ENCODE measurements at places on chromosomes 1 and 21.

- H3K27me3 ChIP-seq = no peaks in the 10 kb centered on the region
- no peak for DNase-seq
- peaks cover 30% of the 10 kb centered on the region for H3K4me1 ChIP-seq
- H3K4me3 ChIP-seq = no peak overlapping the region
- H3K36me3 ChIP-seq = peaks cover 6% of the 10 kb centered on the region
- H3K27ac ChIP-seq = no peak overlapping the region
These were observed 723.5 kb upstream of the ADAMTS5 start for GRCh38 chr21:27690426-27690825.

DNA sequence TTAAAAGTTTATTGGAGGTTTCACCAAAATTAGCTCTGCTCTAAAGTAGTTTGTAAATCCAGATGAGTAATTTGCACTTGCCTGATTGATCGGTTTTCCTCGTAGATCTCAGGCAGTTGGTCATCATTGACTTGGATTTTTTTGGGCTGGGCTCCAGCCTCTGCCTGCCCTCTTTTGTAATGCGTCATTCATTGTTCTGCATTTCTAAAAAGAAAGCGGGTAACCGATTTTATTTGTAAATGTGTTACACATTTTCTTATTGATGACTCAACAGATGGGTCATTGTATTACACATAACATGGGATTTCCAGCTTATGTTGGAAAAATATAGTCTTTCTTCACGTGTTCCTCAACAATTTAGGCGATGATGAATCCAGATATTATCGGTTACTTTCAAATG, 5.5 kb downstream of the ETS2 start:
- DNase-seq = no peak
- H3K27ac ChIP-seq = no peak overlapping the region
- H3K36me3 ChIP-seq = peaks cover 28% of the 10 kb centered on the region
- peaks cover 26% of the 10 kb centered on the region for H3K4me1 ChIP-seq
- no peaks in the 10 kb centered on the region for H3K27me3 ChIP-seq
- no peak overlapping the region for H3K4me3 ChIP-seq

DNA sequence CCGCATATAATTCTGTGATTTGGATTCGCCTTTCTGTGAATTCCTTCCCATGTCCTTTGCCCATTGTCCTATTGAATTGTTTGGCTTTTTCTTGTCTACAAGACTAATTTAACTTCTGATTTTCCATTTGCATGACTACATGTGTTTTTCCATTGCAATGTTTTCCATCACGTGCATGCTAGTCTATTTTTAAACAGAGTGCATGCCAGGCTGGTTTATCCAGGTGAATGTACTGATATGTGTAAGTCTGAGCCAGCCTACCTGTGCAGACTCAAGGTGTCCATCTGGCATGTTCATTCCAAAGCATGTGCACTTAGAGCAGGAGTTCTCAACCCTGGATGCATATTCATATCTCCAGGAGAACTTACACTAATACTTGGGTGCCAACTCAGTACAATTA, 59.7 kb downstream of the INAVA start:
- no peak overlapping the region for H3K27ac ChIP-seq
- no peaks in the 10 kb centered on the region for H3K4me1 ChIP-seq
- DNase-seq = no peak

- peak overlapping the region; percentile 41 for H3K27ac ChIP-seq
- DNase-seq = no peak
- peaks cover 10% of the 10 kb centered on the region for H3K4me1 ChIP-seq
- H3K4me3 ChIP-seq = no peak overlapping the region
These were observed 76.5 kb downstream of the TENT5C start for GRCh38 chr1:117682372-117682771.

DNA sequence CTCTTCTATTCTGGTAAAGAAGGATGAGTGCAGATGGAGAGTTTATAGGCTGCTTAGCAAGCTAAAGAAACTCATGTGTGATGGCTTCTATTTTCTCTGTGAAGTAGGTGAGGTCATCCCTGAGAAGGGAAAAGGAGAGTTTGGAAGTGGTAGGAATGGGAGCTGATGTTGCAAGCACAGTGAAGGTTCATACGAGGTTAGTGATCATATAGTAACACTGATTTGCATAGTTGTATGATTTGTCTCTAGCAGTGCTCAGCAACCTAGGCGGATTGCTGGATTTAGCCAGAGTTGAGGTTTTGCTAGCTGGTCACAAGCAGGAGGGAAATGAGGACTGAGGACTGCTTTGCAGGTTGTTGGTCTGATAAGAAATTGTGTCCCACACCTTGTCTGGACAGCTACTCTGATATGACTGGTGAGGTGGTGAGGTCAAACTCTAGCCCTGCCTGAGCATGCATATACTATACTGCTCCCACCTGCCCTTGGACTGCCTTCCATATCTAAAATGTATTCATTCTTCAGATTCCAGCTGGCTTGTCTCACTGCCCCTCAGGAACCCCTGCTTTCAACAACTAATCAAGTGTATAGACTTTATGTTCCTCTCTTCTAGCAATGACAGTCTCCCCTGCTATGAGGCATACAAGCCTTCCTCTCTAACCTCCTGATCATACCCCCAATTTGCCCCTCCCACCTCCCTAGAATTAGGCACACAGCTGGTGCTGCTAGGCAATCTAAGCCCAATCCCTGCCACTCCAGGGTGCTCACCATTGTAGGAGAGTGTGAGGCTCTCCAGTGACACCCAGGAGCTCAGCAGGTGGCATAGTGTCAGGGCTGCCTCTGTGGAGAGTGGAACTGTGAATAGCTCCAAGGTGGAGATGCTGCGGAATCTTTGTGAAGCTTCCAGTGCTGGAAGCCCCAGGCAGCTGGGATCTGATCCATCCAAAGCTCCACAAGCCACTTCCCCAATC, 18.5 kb downstream of the LRRC41 start:
- peak overlapping the region; percentile 56 for H3K27ac ChIP-seq
- peaks cover 15% of the 10 kb centered on the region for H3K4me1 ChIP-seq
- no peak overlapping the region for H3K4me3 ChIP-seq
- no peak for DNase-seq
- no peaks in the 10 kb centered on the region for H3K27me3 ChIP-seq

Measured in chondrocyte (in vitro differentiated cells).